ENCODE measurements at places on chromosomes 5 and 9.

- no peak for DNase-seq
These were observed 57.7 kb downstream of the RETREG1 start for GRCh38 chr5:16558984-16559629.

- DNase-seq, result no peak
These were observed 38.5 kb downstream of the FBXL7 start for GRCh38 chr5:15538516-15538915.

- no peak for DNase-seq
These were observed 1082.9 kb upstream of the CDH18 start for GRCh38 chr5:21070858-21071257.

GRCh38 chr9:120900824-120901223 lies 23.8 kb upstream of the PHF19 start:
- no peak for DNase-seq

DNA sequence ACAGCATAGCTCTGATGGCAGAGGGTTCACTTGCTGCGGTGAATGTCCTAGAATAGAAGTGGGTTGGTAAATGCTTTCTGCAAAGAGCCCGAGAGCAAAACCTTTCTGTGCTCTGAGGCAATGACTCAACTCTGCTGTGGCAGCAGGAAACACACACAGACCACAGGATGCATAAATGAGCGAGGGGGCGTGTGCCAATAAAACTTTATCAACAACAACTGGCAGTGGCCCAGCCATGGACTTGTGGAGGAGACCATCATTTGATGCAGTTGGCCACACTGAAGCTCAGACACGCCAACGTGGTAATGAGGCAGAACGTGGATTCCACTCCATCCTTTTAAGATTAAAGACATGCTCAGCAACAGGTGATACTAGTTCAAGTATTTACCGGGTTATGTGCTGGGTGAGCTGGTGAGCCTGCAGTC lies 6.8 kb downstream of the MRPL36 start:
- DNase-seq, result no peak

- no peak for DNase-seq
These were observed 1867.9 kb upstream of the NUDT12 start for GRCh38 chr5:105430516-105430915.

DNA sequence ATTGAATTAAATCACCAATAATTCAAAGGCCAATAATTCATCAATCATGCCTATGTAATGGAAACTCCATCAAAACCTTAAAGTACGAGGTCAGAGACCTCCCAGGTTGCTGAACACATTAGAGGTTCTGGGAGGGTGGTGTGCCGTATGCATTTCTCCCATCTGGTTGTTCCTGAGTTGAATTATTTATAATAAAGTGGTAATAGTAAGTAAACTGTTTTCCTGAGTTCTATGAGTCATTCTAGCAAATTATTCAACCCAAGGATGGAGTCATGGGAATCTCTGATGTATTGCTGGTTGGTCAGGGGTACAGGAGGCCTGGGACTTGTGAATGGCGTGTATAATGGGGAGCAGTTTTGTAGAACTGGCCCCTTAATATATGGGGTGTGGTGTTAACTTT lies 191.7 kb downstream of the CARTPT start:
- no peak for DNase-seq

- no peak for DNase-seq
These were observed 72.2 kb downstream of the NMUR2 start for GRCh38 chr5:152332716-152333460.

- no peak for DNase-seq
These were observed 200.5 kb upstream of the KLF9 start for GRCh38 chr9:70614786-70615463.

GRCh38 chr9:123218831-123219230 lies 49.6 kb downstream of the STRBP start:
- no peak for DNase-seq

All from glutamatergic neuron (in vitro differentiated cells).